ENCODE measurements at places on chromosomes 2 and 18.

GRCh38 chr2:2763351-2764000 lies 432.4 kb upstream of the MYT1L start:
- no peak for DNase-seq

DNA sequence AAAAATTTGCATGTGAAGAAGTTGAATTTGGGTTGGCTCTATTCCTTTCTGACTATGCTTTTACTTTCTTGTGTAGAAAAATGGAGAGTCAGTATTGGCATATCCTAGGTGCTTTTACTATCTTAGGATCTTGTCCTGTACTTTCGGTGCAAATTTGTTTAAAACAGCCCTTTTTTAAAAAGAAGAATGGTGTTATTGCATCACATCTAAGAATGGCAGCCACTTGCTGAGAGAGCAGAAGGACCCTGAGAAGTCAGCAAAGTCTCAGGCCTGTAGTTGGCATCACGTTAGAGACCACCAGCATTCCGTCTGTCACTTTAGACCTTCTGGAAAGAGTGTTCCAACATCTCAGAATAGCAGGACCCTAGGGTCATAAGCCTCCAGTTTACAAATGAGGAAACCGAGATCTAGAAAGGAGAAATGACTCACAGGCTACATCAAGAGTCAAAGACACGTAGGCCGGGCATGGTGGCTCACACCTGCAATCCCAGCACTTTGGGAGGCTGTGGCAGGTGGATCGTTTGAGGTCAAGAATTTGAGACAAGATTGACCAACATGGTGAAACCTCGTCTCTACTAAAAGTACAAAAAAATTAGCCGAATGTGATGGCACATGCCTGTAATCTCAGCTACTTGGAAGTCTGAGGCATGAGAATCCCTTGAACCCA lies 42.5 kb downstream of the SPATS2L start:
- no peak for DNase-seq

DNA sequence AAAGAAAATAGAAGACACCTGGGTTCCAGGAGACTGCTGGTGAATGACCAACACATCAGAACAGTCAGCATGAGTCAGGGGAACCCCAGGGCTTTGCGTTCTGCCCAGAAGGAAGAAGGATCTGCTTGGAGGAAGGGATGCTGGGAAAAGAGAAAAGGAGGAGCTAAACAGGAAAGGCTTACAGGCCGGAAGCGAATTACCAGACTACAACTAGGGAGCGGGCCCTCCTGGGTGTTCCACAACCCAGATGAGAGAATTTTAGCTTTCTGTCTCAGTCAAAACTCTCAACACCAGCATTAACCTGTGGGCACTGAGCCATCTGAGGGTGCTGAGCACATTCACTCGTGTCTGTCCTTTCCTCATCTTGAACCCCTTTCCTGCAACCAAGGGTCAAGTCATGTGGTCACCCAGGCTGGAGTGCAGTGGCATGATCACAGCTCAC lies 19.2 kb downstream of the CDC42EP3 start:
- no peak for DNase-seq

GRCh38 chr2:43158259-43158880 lies 68.0 kb downstream of the ZFP36L2 start:
- no peak for DNase-seq
